Hindlimb muscle (tissue), 1 donor: ENCODE measurements at places on chromosomes 6 and 20.

- no peak for DNase-seq
These were observed 33.3 kb downstream of the PPP1R14C start for GRCh38 chr6:150176152-150176551.

GRCh38 chr20:51092338-51092737, 69.4 kb upstream of the KCNG1 start:
- DNase-seq: no peak

DNA sequence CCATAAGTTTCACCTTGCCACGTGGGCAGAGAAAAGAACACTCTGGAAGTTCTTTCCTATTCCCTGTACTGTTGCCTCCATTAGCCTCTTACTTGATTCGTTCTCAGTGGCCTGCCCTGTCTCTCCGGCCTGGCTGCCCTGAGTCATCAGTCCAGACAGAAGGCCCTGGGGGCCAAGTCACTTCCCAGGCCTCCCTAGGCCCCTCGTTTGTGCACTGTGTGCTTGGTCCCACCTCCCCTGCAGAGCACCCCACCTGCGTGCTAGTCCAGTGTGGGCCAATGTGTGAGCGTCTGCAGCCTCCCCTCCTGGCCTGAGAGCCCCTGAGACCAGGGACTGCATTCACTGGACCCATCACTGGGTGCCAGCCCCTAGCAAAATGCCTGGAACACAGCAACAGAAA, 191.2 kb upstream of the RREB1 start:
- no peak for DNase-seq

DNA sequence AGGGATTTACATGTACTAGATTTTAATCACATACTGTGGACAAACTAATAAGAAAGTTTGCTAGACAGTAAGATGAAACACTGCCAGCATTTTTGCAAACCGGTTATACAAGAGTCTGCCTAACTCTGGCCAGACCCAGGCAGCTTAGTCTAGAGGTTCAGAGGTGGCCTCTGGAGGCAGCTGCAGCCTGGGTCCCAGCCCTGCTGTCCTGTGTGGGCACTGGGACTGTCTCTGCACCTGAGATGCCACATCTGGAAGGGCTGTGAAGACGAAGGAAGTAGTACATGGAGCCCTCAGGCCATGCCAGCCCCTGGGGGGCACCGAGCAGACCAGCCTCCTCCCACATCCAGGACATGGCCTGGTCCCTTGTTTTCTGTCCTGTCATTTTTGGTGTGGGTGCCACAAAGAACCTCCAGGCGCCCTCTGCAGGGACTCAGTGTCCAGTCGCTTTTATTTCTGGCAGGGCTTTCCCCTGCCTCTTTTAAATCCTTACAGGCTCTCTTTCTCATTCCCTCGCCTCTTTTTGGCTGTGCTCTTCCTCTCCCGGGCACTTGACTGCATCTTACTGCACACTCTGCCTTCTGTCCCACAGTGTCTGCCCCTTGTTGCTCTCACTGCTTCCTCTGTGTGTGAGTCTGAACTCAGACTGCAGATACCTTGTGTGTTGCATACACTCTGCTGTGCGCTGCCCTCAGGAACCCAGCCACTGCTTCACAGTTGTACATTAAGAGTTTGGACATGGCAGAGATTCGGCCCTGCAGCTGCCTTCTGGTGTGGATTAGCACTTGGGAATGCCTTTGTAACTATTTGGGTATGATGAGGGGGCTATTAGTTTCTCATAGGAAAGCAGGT, 216.7 kb downstream of the ZDHHC14 start:
- DNase-seq: peak; percentile 56

DNA sequence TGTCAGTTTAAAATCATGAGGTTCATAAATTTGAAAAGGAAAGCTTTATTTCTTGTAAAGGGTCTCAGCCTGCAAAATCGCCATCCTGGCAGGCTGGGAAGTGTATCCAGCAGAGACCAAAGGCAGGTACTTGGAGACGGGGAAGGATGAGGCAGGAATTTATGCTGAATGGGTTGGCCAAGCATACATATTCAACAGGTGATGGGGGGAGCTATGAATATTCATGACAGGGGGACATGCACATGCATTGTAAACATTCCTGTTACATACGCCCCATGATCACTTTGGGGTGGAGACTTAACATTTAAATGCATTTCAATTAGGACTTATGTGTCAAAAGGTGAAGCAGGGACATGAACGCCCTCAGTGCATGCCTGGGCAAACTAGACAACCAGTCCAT, 9.8 kb upstream of the SLC22A1 start:
- no peak for DNase-seq

GRCh38 chr6:17865798-17866725, 121.4 kb downstream of the KIF13A start:
- DNase-seq: peak; percentile 55

DNA sequence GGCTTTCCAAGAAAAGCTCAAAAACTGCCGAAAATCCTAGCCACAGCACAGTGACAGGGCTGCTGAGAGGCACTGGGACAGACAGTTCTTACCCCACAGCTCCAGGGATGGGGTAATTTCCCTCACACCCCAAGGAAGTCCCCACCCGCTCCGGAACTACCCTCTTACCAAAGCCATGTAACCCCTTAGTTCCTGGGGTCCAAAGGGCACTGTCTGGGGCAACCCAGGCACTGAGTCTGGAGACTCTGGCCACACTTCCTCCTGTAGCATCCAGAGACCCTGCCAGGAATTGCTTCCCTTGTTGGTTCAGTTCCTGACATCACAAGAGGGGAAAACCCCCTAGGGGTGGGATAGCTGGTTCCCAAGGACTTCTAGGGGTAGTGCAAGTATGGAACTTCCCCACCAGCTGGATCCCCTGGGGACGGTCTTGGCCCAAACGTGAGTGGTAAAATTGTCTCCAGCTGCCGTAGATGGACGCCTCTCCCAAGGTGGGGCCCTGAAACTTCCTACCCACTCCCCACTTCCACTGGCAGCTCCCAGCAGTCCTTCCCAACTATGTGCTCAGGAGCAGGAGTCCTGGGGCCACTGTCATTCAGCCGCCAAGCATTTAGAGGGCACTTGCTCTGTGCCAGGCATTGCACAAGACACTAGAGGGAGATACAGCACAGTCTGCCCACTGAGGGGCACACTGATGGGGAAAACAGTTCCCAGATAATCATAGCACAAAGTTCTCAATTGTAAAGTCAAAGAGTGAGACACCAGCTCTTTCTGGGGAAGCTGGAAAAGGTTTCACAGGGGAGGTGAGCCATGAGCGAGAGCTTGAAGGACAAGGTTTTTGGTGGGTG, 17.2 kb upstream of the HCK start:
- no peak for DNase-seq

DNA sequence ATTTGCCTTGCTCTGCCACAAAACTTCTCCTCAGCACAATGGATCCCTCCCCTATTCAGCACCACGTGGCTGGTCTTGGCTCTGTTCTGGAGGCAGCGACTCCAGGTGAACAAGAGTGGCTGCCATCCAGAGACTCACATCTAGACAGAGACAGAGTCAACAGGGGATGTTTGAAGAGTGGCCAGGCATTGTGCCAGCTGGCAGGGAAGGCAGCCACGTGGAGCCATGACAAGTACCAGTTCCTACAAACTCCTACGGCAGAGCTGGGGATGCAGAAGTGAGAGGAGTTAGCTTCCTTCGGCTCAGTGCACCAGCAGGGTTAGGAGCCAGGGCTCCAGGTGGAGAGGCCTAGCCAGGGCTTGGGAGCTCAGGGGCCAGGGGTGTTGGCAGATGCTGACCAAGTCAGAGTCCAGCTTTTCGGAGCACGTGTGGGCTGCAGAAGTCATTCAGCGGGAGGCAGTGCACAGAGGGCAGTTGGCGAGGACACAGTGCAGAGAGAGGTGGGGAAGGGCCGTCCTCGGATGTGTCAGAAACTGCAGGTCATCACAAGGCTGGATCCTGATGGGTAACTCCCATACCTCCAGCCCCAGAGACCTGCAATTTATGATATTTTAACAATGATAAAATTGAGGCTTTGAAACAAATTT, 171.7 kb upstream of the PDE10A start:
- DNase-seq: no peak

- no peak for DNase-seq
These were observed 128.6 kb downstream of the RNF144B start for GRCh38 chr6:18515767-18516166.

DNA sequence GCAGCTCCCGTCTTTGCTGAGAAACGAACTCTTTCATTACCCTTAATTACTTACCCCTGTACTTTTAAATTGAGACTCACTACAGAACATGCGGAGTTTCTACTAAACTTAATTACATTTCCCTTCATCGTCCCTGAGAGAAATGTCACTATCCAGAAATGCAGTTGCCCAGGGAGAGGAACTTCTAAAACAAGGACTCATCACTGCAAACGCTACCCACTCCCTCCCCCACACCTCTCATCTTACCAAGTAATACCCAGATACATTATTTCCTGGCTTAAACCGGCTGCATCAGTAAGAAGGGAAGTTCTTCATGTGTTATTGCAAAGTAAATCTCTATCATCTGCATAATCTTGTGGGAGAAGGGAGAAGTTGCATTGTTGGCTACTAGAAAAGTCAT, 138.3 kb downstream of the IPCEF1 start:
- no peak for DNase-seq

DNA sequence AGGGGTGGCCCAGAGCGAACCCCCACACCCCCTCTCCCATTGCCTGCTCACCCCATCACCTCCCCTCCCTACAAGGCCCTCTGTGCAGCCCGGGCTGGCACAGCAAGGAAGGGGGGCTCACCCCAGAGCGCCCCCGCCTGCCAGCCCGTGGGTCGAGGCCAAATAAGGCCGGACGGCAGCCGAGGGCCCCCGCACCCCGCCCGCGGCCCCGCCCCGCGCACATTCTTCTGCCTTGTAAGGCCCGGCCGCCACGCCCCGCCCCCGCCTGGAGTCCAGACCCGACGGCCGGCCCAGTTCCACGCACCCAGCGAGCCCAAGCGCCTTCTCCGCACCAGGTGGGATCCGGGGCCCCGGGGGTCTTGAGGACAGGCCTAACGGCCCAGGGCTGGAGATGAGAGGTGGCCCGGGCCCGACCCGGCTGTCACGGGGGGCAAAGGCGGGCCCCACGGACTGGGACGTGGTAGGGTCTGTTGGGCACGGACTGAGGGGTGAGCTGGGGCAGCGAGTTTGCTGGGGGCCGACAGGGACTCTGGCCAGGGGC, at the start of gene MYL9:
Gene MYL9, plus strand, starts transcription at position 293 of the 541 bp plus-strand sequence. CDS start 3,366 bp downstream, outside the sequence.
- DNase-seq: peak; percentile 66

- no peak for DNase-seq
These were observed 129.2 kb downstream of the BCKDHB start for GRCh38 chr6:80235647-80236046.

DNA sequence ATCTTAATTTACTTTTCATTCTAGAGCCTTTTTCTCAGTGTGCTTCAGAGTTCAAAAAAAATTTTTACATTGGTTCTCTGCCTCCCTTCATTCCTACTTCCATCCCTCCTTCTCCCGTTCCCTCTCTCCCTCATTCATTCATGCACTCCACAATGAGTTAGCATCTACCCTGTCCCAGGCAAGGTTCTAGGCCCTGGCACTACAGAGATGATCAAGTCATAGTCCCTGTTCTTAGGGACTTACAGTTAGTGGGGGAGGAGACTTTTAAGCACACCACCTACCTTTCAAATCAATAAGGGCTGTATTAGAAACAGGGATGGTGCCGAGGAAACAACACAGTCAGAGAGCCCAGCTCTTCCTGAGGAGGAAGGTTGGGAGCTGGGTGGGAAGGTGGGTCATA, 40.3 kb downstream of the MAP3K5 start:
- no peak for DNase-seq

DNA sequence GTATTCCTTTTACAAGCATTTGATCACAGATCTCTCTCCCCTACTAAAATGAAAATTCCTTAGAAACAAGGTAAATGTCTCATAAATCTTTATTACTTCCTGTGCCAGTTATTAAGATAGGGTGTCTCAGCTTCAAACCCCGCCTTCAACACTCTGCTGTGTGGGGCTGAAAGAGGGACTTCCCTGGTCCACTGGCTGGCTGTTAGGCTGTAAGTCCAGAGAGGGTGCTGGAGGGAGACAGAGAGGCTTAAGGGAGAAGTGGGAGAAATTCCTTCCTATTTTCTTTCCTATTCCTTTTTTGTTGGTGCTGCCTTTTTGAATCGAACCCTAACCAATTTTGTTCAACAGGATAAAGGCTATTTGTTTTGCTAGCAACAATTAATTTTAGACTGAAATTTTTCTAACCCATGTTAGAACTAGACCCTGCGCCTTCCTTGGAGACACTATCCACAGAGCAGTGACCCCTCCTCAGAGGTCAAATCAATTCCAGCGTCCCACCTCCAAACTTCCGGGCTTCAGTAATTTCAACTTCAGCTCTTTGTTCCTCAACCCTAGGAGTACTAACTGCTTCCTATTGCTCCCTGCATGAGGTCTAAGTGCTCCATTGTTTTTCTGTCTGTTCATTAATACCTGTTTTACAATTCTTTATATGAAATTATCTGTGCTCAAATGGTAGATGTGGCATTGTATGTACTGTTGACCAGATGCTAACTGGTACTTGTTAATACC, 207.5 kb upstream of the OPRM1 start:
- no peak for DNase-seq

DNA sequence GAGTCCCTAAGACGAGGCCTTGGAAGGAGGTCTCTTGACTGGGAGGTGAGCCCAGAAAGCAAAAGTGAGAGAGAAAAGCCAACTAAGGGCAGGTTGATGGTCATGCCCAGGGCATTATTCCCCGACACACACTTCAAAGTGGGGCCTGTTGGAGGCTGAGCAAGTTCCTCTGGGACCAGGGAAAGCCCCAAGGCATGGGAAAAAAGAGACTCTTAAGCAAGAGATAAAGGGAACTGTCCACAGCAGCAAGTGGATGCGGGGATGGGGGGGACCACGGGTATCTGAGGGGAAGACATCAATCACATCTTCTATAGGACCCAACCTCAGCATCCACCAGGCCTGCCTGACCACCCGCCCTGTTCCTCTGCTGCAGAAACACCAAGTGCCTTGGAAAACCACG, 119.9 kb upstream of the MAFB start:
- DNase-seq: no peak

DNA sequence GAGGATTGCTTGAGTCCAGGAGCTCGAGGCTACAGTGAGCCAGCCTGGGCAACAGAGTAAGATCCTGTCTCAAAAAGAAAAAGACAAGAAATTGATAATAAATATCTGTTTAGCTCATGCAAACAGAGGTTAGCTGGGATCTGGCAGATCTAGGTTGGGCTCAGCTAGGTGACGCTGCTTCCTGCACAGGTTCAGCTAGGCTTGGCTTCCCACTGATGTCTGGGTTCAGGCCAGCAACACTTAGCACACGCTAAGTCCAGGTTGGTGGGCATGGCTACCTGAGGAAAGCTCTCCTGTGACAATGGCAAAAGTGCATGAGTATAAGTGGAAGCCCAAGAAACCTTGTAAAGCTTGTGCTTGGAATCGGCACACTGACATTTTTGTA, 48.7 kb downstream of the RIN2 start:
- no peak for DNase-seq

DNA sequence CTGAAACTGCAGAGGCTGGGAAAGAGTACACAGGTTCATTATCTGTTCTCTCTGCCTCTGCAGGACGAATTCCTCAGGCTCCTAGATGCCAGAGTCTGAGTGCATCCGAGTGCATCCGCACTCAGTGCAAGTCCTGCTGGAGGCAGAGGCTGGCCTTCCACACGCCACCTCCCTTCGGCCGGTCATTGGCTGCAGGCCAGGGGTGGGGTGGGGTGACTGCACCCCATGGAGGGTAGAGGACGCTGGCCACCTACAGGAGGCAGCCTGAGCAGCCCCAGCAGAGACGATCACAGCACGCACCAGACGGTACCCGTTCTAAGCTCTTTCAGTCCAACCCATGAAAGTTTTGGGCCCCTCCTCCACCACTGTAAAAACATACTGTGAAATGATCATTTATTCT, 11.7 kb downstream of the SFT2D1 start:
- DNase-seq: no peak
